ENCODE measurements at places on chromosomes 16 and 17.

- DNase-seq: no peak
Measured at GRCh38 chr17:61795546-61795945, 67.8 kb downstream of the BRIP1 start.

GRCh38 chr17:16491131-16491702 lies 776 bp downstream of the LRRC75A start:
- peak; percentile 66 for DNase-seq

DNA sequence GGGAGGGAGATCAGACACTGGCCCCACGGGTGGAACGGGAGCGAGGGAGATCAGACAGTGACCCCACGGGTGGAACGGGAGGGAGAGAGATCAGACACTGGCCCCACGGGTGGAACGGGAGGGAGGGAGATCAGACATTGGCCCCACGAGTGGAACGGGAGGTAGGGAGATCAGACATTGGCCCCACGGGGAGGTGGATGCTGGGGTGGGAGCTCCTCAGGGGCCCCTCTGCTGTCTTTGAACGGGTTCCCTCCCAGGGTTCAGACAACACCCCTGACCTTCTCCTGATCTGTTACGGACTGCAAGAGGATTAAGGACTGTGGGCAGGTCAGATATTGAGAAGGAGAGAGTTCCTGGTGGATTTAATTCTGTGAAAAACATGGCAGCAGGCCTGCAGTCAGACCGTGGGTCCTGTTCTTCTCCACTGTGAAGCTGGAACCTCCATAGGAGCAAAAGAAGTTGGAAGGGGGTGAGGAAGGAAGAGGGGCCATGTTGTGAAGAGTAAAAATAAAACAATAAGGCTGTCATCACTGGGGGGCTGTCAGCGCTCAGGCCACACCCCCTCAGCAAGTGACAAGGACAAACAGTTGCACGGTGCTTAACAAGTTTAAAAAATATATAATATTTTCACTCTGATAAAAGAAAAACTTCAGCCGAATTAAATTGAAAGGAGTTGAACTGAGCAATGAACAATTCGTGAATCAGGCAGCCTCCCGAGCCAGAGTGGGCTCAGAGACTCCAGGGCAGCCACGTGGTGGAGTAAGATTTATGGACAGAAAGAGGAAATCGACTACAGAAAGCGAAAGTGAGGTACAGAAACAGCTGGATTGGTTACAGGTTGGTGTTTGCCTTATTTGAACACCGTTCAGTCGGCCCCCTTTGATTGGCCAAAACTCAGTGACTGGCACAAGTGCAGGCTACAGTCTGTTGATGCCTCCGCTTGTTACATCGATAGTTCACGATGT lies 348.7 kb upstream of the TNRC6C start:
- DNase-seq: no peak

DNA sequence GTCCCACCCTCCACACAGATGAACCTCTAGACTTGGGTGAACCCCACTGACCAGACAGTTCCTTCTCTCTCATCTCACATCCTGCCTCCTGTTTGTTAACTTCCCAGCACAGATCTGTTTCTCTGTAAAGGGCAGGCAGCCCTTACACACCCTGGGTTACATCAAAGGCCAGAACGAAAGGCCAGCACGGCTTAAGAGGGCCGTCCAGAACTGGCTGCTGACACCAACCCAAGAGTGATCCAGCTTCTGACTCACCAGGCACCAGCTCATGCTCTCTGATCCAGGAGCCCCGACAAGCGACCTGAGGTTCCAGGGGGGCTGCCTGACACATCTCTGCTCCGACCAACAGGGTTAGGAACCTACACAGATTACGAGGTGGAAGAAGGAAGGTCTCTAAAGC lies 86.9 kb downstream of the MRM3 start:
- DNase-seq: no peak

- DNase-seq: no peak
Measured at GRCh38 chr16:68115851-68116250, 30.7 kb downstream of the NFATC3 start.

GRCh38 chr17:60075981-60076380 lies 2.7 kb downstream of the HEATR6 start:
- no peak for DNase-seq

DNA sequence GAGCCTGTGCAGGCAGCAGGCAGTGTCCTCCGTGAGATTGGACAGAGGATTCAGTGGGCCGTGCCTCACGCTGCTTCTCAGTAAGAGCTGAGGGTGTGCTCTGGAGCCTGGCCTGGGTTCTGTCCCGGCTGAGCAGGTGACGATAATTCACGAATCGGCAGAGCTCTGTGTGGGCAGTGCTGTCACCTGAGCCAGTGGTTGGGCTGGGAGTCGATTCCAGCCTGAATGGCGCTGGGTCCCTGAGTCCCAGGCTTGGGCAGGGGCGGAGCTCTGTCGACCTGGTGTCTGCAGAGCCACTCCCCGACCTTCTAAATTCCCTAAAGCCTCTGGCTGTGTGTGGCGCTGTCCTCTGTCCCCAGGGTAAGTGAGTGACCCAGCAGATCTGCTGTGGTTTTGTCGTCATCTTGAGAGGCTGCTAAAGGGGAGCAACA lies 8.4 kb downstream of the ACSF3 start:
- no peak for DNase-seq

GRCh38 chr17:75033346-75034235 lies 13.2 kb downstream of the ATP5PD start:
- DNase-seq: peak; percentile 76

DNA sequence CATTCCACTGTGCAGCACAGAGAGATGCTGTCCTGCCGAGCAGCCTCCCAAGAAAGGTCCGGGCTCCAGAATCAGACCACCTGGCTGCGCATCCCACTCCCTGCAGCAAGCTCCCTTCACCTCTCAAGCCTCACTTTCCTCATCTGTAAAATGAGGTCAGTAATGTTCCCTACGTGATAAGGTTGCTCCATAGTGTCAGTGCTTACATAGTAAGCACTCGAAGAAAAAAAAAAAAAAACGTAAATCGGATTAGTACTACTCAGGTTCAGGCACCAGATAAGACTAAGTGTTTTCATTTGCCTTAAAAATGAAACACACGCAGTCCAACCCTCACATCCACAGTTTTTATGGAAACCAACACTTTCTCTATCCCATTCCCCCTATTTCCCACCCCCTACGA lies 76.7 kb downstream of the CCT6B start:
- no peak for DNase-seq

DNA sequence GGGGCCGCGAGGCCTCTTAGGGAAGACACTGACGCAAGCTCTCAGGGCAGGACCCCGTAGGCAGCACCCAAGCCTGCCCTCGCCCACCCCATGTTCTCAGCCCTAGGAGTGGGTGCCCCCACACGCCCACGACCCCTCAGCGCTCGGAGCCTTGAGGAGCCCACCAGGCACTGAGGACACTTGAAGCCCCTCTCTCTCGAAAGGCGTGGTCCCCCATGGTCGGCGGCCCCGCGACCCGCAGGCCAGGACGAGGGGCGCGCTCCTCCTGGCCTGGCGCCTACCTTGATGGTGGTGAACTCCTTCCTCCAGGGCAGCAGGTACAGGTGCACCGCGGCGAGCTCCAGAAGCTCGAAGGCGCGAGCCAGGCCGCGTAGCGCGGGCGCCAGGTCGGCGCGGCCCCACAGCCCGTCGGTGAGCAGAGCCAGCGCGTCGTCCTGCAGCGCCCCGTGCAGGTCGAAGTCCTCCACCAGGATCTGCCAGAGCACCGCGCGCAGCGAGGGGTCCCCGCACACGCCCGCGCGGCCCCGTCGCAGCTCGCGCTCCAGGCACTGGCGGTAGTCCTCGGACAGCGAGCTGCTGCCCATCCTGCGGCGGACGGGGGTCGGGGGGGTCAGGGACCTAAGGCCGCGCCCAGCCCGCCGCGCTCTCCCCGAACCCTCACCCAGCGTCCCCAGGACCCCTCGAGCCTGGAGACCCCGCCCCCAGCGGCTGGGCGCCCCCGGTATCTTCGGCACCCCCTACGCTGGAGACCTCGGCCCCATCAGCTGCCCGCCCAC lies 668 bp downstream of the SPATA2L start:
- peak; percentile 16 for DNase-seq

DNA sequence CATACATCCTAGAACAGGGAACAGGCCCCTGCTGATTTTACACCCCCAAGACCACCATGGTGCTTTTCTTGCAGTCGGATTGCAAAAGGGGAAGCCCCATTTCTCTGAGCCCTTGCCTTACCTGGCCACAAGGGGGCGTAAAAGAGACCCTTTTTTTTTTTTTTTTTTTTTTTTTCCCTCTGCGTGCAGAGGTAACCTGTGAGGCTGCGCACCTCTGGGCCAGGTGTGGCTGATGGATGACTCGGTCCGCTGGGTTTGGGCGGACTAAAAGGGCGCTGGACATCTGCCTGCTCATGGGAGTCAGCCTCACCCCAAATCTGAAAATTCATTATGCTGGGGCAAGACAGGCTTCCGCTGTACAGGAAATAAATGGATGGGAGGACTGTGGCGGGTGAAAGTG lies 281.0 kb downstream of the CBLN1 start:
- DNase-seq: peak; percentile 48

DNA sequence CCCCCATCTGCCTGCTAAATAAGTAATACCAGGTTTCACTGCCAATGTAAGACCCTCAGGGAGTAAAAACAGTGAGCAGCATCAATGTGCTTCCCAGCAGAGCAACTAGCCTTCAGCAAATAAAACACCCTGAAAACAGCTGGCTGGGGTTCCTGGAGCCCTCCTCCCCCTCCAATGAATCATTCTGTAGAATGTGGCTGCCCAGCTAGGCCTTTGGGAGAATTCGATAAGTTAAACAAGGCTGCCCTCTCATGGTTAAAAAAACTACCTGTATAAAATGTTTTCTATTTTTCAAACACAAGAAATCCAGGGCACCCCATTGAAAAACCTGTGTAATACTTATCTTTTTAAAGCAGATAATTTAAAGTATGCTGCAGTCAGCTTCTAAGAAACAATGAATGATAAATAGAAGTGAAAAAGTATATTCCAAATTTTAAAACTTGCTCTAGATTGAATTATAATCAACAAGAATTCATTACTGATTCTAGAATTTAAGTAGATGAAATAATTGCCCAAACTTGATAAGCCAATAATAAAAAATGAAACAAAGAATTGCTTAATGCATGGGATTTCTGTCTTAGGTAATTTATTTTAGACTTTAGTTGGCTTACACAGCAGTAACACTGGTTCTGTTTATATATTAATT lies 9.4 kb upstream of the TOM1L1 start:
- peak; percentile 58 for DNase-seq

GRCh38 chr17:5120036-5120435 lies 4.2 kb downstream of the USP6 start:
- DNase-seq: no peak

GRCh38 chr16:50209546-50210265 lies 56.6 kb downstream of the TENT4B start:
- no peak for DNase-seq

Data from NCI-H1105 treated with DMSO at 0.1 percent for 48 hours (cell line).